ENCODE measurements at places on chromosomes 7 and 10.

DNA sequence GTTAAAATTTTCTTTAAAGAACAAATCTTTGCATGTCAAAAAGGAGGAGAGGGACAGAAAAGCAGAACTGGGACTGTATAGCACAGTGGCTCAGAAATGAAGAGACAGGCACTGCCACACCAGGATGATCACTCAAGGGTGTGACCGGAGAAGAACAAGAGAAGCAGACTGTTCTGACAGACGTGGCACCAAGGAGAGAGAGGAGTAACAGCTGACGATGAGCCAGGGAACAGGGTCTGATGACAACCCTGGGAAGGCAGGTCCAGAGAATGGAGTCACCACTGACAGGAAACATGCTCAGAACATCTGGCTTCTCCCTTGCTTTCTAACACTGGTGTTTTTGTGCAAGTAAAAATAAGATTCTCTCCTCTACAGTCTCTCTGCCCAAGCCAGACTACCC lies 14.6 kb upstream of the VAX1 start:
- DNase-seq: no peak

DNA sequence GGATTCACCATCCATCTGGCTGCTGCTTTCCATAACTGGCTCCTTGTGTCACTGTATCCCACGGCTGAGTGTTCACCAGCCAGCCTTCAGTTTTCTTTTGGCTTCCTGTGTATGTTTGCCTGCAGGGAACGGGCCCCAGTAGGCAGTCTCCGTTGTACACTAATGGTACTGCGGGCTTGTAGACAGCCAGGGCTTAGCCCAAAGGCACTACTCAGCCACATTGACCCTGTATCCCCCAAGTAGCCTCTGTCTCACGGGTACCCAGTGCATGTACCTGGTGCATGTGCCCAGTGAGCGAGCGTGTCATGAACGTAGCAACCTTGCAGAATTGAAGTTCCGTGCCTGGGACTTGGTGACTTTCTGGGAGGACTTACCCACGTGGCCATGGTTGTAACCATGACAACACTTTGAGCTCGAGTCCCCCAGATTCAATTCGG lies 6.1 kb downstream of the PFKFB3 start:
- no peak for DNase-seq

DNA sequence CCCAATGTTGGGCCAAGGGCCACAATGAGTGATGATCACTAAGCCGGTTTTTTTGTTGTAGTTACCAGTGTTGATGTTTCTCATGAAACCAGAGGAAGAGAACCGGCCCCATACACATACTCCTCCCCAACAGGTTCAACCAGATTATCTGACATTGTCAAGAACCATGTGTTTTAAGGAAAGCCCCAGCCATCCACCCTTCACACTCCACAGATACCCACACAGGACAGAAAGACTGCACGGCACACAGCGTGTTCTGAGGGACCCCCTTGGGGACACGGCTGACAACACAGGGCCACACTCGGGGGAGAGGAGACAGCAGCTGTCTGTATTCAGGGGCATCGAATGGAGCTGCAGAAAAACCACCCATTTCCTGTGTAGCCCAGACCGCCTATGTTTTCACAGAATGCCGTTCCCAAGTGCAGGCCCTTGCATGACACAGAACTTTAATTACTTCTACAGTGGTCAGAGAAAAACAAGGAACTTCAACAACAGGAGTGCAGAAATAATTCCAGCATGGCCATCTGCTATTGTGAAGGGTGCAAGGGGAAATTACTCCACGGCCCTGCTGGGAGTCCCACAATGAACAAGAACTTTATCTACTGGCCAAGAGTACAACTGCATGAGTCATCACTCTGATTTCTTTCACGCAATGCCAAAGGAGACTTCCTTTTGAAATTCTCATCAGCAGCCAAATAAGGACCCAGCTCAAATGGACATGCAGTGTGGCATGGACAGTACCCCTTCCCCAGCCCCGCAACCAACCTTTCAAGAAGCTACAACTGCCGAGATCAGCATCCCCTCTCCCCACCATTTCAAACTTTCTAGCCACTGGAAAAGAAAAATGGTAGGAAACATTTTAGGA lies 2.3 kb downstream of the KLF6 start:
- DNase-seq: peak; percentile 84

DNA sequence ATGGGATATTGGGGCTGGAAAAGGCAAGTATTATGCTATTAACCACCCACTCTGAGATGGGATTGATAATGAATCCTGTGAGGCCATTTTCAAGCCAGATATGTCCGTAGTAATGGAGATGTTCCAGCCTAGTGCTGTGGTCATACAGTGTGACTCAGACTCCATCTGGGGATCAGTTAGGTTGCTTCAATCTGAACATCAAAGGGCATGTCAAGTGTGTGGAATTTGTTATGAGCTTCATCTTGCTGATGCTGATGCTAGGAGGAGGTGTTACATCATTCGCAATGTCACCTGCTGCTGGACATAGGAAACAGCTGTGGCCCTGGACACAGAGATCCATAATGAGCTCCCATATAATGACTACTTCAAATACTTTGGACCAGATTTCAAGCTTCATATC lies 144.7 kb downstream of the PLCE1 start:
- DNase-seq: no peak

DNA sequence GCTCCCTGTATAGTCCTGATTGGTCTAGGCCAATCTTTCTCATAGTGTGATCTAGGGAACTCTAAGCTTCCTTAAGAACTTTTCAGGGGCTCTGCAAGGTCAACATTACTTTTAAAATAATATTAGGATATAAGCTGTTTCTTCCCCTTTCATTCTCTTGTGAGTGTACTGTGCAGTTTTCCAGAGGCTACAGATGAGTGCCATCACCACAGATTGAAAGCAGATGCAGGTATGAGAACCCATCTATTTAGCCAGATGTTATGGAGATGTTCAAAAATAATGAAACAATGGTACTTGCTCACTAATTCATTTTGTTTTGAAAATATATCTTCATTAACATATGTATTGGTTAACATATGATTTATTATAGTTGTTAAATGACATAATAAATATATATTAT lies 169.2 kb upstream of the SEMA3A start:
- DNase-seq: no peak

GRCh38 chr7:6074612-6075380 lies 43.6 kb downstream of the ANKRD61 start:
- DNase-seq: peak; percentile 64

DNA sequence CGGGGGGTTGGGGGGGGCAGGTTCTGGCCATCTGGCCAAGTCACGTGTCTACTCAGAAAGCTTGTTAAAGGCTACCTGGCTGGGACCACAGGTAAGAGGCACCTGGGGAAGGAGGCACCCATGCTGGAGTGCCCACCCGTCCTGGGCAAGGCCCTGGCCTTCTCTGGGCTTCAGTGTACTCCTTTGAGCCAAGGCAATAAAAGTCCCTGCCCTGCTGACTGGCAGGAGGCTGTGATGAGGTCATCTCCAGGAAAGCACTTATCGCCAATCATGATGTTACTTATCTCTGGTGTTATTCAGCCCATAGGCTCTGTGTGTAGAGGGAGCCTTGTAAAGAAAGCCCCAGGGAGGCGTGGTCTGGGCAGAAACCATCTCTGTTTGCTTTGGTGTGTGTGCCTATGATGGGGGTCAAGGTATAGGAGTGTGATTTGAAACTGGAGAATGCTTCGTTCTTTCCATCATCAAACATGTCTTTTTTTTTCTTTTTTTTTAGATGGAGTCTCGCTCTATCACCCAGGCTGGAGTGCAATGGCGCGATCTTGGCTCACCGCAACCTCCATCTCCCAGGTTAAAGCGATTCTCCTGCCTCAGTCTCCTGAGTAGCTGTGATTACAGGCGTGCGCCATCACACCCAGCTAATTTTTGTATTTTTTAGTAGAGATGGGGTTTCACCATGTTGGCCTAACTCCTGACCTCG lies 2.5 kb upstream of the CLDN4 start:
- DNase-seq: peak; percentile 54

GRCh38 chr10:118768041-118768919 lies 13.5 kb upstream of the CACUL1 start:
- no peak for DNase-seq

GRCh38 chr7:37642028-37642540 lies 41.5 kb upstream of the GPR141 start:
- DNase-seq: no peak

GRCh38 chr7:104653825-104654401 lies 325.5 kb downstream of the LHFPL3 start:
- DNase-seq: no peak

GRCh38 chr7:140161047-140161446 lies 15.7 kb downstream of the KDM7A start:
- no peak for DNase-seq

- DNase-seq: no peak
These were observed 153.5 kb upstream of the ITGB1 start for GRCh38 chr10:33111488-33112051.

DNA sequence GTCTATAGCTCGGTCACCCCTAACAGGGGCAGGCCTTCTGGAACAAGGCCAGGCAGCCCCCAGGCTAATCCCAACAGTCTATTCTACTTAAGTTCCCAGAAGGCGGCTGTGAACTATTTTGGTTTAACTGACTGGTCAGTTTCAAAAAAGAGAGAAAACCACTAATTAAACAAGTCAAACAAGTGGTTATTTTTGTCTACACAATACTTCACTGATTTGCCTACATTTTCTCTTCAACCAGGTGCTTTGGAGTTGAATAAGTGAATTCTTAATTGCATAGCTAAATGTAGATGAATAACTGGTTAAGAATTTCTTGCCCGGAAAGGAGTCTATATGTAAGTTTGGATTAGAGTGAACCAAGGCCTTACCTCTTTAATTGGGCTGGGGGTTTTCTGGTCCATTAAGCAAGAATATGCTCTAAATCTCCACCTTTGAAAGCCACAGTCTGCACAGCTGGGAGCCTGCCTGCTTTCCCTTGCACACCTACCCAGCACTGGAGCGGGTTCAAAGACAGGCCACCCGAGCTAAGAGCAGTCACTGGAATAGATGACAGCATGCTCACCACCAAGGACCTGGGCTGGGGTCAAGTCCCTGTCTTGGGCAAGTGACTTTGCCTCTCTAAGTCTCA lies 70.4 kb downstream of the TBXAS1 start:
- DNase-seq: no peak

- DNase-seq: no peak
These were observed 69.0 kb upstream of the WNT16 start for GRCh38 chr7:121259826-121260225.

- peak; percentile 27 for DNase-seq
These were observed 433.6 kb upstream of the GALNT17 start for GRCh38 chr7:70698219-70698832.

GRCh38 chr10:93752761-93753160 lies 5.0 kb upstream of the LGI1 start:
- peak; percentile 23 for DNase-seq

DNA sequence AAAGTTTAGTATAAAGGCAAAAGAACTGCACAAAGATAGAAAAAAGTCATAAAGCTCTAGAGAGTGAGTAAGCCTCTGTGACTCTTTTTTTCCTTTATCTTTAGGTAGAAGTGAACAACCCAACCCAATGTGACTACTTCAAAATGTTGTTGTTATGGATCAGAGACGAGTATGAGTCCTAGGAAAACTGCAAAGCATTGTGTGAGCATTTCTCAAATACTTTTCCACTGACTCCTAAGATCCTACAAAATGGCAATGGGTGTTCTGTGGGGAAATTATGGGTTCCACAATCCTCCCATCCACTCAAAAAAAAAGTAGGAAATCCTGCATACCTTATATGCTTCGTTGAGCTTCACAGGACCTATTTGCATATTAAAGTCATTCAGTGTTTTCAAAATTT lies 177.1 kb downstream of the DGKI start:
- no peak for DNase-seq

DNA sequence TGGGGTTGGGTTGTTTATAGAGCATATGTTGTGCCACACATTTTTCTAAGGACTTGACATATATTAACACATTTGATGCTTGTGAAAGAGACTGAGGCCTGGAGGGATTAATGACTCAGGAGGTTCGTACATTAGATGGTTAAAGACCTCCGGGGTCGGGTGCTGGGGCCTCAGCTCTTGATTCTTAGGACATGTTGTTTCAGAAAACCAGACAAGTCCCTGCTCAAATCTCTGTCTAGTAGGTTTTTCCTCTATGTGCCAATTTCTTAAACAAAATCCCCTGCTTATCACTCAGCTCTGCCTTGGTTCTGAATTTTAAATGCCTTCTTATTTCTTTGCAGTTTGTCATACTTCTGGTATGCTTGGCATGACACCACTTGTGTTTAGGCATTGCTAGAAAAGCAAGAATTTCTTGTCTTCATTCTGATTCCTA lies 5.8 kb downstream of the UPP1 start:
- no peak for DNase-seq

DNA sequence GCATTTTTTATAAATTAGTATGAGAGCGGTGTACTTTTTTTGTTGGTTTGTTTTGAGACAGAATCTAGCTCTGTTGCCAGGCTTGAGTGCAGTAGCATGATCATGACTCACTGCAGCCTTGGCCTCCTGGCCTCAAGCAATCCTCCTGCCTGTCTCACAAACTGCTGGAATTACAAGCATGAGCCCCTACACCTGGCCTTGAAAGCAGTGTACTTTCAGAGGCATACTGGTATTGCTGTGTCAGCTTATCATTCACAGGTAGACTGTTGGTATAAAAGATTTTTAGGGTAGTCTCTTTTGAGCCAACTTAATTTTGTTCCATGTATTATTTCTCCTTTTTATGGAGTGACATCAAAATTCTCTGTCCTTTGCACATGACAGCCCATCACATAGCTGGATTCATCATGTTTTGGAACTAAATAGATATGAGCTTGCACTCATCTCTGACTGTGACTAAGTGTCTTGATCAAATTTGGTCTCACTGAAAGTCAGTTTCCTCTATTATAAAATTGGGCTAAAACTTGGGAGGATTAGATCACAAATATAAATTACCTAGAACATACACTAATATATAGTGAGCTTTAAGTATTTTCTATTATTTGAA lies 12.4 kb downstream of the GNAT3 start:
- DNase-seq: peak; percentile 57

DNA sequence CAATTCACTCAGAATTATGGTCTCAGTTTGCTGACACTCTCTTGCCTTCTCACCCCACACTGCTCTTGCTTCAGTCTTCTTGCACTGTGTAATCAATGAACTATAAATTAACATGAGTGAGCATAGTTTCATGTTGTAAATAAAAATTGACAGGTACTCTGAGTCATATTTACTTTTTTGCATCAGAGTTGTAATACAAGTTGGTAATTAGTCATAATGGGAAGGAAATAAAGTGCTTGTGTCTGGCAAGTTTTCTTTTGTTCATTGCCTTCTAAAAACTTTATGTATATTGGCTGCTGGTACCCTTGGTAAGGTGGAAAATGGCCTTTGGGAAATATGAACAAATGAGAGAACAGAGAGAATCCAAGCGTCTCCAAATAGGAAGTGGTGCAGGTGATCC lies 169.3 kb upstream of the MAGI2 start:
- DNase-seq: no peak

GRCh38 chr7:139886206-139886605 lies 57.1 kb downstream of the TBXAS1 start:
- peak; percentile 83 for DNase-seq

GRCh38 chr10:117167346-117167788 lies 29.3 kb upstream of the VAX1 start:
- DNase-seq: no peak

Measured in inflammatory macrophage treated with lipopolysaccharide for 1 hour (primary cell).